Tibial nerve (tissue), 4 donors: ENCODE measurements at places on chromosomes 11 and 22.

GRCh38 chr11:64523456-64524157, 67.4 kb upstream of the SLC22A12 start:
- no peak for DNase-seq

GRCh38 chr11:103110391-103110790, 1.2 kb downstream of the DYNC2H1 start:
- no peak for DNase-seq

DNA sequence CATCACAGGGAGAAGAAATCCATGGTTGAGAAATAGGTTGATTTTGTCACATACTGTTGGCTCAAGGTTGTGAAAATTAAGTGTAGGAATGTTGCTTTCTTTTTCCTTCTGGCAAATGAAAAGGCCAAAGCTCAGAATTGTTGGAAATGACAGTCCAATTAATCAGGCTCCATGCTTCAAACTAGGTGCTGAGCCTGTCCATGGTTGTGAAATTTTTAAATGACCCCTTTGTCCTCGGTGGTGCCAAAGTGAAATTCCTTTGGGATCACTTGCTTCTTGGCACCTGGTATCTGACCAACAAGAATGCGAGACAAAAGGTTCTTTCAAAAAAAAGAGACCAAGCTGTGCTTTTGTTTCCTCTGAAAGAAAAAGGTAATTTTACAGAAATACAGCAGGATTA, 451.9 kb downstream of the ETS1 start:
- DNase-seq = no peak

GRCh38 chr11:78605296-78605695, 30.6 kb upstream of the NARS2 start:
- DNase-seq = no peak

- DNase-seq = no peak
These were observed 561.1 kb upstream of the CADM1 start for GRCh38 chr11:116065191-116065895.

GRCh38 chr11:105793092-105793491, 183.2 kb downstream of the GRIA4 start:
- DNase-seq = no peak

DNA sequence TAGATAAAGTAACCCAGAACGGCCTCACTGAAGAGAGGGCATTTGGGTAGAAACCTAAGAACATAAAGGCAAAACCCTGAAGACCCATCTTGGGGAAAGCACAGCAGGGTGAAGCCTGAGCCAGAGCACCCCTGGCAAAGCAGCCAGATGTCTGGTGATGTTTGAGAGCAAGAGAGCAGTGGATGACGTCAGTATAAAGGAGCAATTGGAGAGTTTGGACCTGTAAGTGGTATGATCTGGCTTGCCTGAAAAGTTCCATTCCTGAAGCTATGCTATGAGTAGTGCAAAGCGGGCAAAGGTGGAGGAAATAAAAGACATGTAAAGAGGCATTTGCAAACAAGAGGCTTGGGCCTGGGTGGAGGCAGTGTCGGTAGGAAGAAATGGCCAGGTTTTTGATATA, 167.8 kb downstream of the MSANTD4 start:
- DNase-seq = no peak

- DNase-seq = no peak
These were observed 139.0 kb upstream of the NAV2 start for GRCh38 chr11:19573666-19574065.

DNA sequence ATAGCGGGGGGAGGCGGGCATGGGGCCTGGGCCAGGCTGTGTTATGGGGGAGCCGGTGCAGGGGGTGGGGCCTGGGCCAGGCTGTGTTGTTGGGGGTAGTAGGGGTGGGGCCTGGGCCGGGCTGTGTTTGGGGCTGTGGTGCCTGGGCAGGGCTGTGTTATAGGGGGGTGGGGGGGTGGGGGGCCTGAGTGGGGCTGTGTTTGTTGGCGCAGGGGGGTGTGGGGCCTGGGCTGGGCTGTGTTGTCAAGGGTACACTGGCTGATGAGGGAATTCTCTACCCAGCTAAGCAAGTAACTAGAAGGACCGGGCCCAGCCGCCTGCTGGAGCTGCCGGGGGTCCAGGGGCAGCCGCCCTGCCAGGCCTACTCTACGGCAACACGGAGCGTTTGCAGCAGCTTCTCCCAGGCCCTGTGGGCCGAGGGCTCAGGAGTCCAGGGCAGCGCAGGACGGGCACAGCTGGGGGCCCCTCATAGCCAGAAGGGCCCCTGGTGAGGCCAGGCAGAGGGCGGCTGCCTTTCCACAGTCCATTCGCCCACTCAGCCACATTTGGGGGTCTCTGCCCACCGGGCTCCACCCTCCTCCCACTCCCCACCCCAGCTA, 10.1 kb upstream of the PIM3 start:
- no peak for DNase-seq

GRCh38 chr11:22189660-22190059, 3.2 kb upstream of the ANO5 start:
- no peak for DNase-seq

DNA sequence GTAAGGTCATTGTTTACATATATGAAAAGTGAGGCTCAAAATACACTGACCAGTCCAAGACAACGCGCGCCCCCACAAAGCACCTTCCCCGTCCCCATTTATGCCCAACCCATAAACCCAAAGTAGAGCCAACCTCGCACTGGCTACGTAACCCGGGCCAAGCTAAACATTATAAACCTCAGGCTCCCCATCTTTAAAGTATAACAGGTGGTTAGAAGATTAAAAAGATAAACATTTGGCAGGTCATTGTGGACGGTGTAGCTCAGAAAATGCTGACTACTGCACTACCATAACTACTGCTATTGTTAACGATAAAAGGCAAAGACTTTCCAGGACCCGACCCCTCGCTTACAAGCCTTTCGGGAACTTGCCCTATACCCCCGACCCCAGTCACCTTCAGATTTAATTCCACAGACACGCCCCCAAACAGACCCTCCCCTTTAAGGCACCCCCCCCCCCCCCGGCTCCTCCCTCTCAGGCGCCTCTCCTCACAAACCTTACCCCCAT, 470 bp downstream of the NUMA1 start:
- no peak for DNase-seq

GRCh38 chr11:11010624-11011127, 152.8 kb upstream of the ZBED5 start:
- no peak for DNase-seq

DNA sequence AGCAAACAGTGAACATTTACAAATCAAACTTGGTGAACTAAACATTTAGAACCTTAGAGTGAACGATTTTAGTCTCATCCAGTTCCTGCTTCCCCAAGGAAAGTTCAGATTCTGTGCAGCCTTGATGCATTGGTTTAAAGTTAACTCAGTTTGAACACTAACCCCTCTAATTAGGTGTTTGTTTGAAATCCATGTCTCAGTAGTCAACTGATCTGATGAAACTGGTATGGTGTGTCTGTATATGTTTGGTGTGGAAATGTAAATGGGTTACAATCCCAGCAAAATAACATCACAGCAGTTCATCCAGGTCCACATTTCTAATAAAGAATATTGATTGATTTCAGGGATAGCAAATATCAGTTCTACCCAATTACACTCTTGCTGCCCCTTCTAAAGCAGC, 532.0 kb downstream of the NTM start:
- no peak for DNase-seq

- DNase-seq = no peak
These were observed 110.7 kb downstream of the EHF start for GRCh38 chr11:34731603-34732002.

GRCh38 chr11:125320347-125321076, 156.0 kb downstream of the PKNOX2 start:
- no peak for DNase-seq

- no peak for DNase-seq
These were observed 13.2 kb downstream of the PPM1F start for GRCh38 chr22:21939461-21939913.

DNA sequence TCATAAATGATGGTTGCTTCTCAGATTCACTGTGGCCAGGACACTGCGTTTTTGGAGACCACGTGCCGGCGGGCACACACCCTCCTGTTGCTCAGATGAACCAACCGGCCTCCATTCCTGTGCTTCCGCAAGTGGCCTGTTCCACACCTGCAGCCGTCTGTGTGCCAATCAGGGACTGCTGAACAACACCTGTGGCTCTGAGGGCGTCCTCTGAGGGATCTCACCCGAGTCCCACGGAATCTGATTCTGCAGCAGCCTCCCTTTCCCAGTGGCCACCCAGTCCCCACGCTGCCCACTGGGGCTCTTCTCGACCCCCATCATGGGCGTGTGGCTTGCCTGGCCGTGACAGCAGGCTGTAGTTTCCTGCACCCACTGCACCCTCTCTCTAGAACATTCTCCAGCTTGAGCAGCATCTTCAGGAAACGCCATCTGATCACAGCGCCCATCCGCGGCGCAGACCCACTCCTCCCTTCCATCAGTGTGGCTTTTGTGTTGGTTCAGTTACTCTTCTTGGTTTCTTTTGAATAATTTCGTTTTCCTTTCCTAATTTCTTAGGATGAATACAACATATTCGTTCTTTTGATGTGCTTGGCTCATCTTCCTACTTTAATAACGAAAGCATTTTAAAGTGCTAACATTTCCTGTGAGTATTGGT, 100.3 kb upstream of the SLC22A12 start:
- no peak for DNase-seq

GRCh38 chr11:110795112-110795624, 82.9 kb upstream of the ARHGAP20 start:
- DNase-seq = no peak

DNA sequence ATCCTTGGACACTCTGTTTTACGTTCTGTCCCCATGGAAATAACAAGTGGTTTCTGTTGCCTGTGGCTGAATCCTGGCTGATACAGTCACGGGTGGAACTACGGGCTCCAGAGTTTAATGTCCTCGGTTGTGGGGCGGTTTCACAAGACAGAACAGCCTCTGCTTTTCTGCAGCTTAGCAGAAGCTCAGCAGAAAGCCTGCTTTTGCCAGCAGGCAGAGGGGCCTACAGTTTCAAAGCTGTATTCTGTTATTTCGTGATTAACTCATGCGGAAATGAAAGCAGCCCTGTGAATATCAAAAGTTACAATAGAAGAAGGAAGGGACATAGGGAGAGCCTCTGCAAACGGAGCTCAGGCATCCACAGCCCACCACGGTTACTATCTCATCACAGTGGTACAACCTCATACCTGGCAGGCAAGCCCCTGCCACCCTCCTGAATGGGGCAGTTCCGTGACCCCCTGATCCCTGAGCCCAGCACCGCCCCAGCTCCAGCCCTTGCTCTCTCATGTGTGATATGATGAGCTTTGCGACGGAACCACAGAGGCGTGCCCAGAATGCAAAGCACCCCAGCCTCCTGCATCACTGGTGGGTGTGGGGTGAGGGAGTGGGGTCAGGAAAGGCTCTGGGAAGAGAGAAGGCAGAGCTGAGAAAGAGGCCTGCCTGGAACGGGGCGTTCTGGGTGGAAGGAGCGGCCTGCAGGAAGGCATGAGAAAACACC, 360.6 kb downstream of the BRD1 start:
- no peak for DNase-seq

DNA sequence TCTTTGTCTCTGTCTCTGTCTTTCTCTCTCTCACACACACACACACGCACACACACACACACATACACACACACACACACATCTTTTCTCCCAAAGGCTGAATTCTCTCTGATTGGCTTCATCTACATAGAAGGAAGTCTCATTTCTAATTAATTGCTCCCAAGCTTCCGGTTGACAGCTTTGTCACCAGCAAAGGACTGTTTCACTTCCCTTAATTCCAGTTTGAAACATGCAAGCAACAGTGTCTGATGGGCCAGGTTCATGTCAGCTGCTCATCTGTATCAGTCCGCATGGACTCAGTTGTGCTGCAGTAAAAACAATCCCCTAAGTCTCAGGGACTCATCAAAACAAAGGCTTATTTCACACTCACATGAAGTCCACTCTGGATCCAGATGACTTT, 16.2 kb upstream of the PVALB start:
- DNase-seq = no peak

DNA sequence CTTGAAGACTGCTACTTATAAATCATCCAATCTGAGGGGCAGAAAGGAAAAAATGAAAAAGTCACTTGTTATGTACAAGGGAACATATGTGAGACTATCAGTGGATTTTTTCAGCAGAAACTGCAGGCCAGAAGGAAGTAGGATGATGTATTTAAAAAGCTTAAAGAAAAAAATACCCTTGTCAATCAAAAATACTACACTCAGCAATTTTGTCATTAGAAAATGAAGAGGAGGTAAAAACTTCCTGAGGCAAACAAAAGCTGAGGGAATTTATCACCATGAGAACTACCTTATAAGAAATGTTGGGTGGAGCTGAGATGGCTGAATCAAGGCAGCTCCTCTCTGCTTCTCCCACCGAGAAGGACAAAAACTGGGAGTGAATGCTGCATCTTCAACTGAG, 21.1 kb downstream of the MRGPRX2 start:
- DNase-seq = no peak

DNA sequence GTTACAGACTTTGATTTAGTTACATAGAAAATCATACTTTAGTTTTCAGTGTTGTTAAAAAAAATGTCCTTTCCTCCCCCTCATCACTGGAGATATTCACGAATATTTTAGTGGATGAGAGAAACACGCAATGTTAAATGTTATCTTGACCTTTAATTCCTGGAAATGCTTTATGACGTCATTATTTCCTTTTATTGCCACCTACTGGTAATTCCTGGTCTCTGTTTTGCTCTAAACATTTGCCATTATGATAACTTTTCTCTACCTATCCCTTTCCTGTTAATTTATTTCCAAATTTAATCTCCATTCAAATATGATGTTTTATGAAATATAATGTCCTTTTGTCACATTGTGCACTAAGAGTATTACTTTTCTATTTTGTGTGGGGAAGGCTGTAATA, 770.6 kb downstream of the FAM181B start:
- no peak for DNase-seq

- no peak for DNase-seq
These were observed 46.8 kb downstream of the TRIM44 start for GRCh38 chr11:35709376-35709775.

DNA sequence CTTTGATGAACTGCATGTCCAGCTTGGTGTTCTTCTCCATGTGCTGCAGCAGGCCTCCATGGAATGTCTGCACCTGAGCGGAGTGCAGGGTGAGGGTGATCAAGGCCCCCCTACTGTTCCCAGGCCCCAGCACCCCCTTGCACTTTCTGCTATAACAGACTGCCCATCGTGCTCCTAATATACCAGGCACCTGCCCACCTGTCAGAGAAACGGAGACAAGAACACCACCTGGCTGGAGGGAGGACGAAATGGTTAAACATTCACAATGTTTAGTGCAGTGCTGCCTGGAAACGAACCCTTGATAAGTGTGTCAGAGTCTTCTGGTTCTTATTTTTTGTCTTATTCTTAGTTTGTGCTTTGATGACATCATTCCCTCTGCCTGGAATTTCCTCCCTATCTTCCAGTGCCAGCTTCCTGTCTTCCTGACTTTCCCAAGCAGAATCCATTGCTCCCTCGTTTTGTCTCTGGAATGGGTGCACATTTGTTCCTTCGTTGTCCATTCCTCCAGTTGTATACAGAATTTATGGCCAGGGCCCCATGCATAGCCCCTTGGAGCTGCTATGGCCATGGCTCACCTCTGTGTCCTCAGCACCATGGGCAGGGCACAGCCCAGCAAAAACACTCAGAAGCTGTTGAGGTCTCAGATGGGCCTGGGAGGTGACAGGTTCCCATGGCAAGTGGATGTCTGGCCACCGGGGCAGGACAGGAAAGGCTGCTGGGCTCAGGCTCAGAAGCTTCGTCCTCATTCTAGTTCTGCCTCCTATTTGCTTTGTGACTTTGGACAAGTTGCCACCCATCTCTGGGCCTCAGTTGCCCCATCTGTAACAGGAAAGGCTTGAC, 11.9 kb downstream of the BAIAP2L2 start:
- DNase-seq = no peak

GRCh38 chr11:9617940-9618339, 44.5 kb downstream of the WEE1 start:
- no peak for DNase-seq

- DNase-seq = no peak
These were observed 9.7 kb downstream of the TSPAN32 start for GRCh38 chr11:2311353-2312133.

- no peak for DNase-seq
These were observed 30.8 kb downstream of the PDGFB start for GRCh38 chr22:39214006-39214382.
